ENCODE measurements at places on chromosomes 11 and 22.

- no peak for DNase-seq
Measured at GRCh38 chr22:19067696-19068348, 54.4 kb downstream of the DGCR2 start.

- DNase-seq, result no peak
Measured at GRCh38 chr11:24199461-24199860, 297.4 kb upstream of the LUZP2 start.

- no peak for DNase-seq
Measured at GRCh38 chr11:134800130-134800529, 388.1 kb upstream of the B3GAT1 start.

- DNase-seq, result no peak
Measured at GRCh38 chr22:17920145-17920605, 104.2 kb downstream of the MICAL3 start.

- no peak for DNase-seq
Measured at GRCh38 chr22:49063545-49063890, 764.2 kb downstream of the BRD1 start.

GRCh38 chr11:70135625-70136059 is 57.5 kb downstream of the ANO1 start:
- no peak for DNase-seq

DNA sequence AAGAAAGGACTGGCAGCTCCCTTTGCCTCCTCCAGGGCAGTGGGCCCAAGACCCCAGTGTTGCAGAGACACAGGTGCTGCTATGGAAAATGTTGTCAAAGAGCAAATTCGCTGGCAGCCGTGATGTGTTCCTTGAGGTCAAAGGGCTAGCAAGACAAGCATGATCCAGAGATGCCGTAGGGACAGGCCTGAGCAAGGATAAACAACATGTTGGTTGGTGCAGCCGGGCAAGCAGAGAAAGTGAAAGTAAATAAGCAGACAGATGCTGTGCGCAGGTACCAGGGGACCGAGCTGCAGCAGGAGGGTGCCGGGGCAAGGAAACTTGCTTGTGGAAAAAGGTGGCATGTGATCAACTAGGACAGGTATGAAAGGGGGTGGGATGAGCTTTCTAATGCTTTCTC is 125.5 kb upstream of the NECTIN1 start:
- no peak for DNase-seq

DNA sequence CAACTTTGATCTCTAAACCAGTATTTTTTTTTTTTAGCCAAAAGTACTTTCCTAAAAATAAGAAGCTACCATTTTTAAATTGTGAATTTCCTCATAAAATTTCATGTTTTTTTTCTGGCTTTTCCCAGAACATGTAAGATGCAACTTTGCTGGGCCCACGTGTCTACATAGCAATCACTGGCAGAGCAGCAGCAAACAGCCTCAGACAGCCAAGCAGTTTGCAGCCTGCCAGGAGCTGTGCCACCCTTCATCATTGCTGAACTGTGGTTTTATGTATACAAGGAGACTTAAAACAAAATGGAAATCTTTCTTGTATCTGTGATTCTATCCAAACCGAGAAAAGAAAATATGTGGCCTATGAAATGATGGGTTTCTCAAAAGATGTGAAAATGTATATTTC is 110.2 kb downstream of the GRIA4 start:
- no peak for DNase-seq

DNA sequence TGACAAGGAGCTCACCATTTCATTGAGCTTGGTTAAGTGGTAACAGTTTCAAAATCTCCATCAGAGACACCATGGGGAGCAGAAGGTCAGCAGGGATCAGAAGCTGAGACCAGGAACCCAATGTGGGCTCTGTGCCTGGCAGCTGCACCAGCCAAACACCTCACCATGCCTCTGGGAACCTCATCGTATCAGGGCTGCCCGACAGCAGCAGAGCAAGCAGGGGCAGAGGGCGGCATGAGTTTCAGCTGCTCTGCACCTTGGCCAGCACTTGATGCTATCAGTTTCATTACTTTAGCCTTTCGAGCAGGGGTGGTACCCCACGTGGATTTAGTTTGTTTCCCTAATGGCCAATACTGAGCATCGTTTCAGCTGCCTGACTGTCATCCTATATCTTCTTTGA is 77.8 kb downstream of the DGCR2 start:
- DNase-seq, result no peak

DNA sequence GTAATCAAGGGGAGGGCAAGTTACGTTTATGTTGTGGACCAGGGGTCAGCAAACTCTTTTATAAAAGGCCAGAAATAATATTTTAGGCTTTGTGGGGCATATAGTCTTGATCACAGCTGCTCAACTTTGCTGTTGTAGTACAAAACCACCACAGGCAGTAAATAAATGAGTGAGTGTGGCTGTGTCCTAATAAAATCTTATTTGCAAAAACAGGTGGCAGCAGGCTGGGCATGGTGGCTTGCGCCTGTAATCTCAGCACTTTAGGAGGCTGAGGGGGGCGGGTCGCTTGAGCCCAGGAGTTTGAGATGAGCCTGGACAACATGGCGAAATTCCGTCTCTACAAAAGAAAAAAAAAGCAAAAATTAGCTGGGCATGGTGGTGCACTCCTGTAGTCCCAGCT is 57.9 kb upstream of the NUP160 start:
- no peak for DNase-seq

DNA sequence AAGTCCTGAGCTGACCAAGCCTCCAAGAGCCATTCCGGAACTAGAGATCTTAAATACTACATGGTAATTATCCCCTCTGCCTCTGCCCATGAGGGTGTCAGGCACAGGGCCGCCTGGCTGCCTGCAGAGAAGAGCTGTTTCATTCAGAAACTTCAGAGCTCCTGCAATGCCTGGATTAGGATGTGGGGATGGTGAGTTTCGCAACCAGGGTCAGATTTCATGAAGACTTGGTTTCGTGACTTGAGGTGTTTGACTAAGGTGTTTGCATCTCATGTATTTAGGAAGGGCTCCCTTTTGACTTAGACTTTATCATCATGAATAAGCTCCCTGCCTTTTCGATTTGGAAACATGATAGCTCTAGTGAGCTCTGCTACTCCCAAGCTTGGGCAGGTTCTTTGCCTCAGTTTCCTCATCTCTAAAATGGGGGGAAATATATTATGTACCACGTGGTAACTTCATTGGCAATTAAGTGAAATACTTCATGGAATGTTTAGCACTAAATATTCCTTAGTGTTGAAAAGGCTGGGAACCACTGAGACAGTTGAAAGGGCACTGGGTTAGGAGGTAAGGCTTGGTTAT is 9.1 kb downstream of the TIMP3 start:
- DNase-seq, result no peak

Data from activated CD8-positive, alpha-beta memory T cell treated with anti-CD3 and anti-CD28 coated beads, Interleukin-2, amount 50 U/mL, for 4 hours (primary cell).